Left renal cortex interstitium (tissue), 4 donors: ENCODE measurements at places on chromosomes 3 and 15. TPM values are rescaled to one million over a fixed set of nuclear protein-coding genes. Genes with fewer than 3 reads are reported as not detected.

DNA sequence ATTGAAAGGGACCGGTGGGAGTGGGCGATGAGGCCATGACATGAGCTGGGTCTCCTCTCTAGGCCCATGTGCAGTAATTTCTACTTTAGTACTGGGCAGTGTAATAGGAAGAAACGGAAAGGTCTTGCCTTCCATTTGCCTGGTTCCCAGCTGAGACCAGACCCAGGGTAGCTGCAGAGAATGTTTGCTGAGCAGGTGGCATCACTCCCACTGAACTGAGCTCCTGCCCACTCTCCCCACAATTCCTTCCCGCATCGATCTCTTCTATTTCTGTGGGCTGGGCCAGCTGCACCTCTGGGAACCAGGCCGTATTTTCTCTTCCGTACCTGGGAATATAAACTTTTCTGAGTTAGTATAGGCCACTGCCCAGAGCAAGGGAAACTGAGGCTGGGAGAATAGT lies 15.8 kb downstream of the ESYT3 start:
- no peak for DNase-seq

GRCh38 chr3:70517124-70517890 lies 204.9 kb upstream of the MDFIC2 start:
- no peak for DNase-seq

CFAP20DC gene
- 3.9 TPM for polyA plus RNA-seq

USP13 gene
- polyA plus RNA-seq, result 14.2 TPM

DNA sequence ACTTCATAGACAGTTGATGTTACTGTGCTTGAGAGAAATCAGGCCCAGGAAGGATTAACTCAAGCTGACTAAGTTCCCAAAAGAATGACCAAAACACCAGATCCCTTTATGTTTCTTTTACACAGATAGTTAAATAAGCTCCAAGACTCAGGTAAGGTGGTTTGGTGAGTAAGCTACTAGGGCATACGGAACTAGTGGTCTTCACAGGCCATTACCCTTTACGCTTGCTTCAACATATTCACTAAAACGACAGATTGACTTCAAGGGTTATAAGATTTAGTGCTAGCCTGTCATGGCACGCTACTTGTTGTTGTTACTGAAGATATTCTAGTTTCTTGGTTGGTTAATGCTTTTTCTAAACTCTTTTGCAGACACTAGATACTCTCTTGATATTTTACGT lies 369.3 kb downstream of the LPP start:
- DNase-seq, result no peak

TM6SF1 gene
- 1.5 TPM for polyA plus RNA-seq

DNA sequence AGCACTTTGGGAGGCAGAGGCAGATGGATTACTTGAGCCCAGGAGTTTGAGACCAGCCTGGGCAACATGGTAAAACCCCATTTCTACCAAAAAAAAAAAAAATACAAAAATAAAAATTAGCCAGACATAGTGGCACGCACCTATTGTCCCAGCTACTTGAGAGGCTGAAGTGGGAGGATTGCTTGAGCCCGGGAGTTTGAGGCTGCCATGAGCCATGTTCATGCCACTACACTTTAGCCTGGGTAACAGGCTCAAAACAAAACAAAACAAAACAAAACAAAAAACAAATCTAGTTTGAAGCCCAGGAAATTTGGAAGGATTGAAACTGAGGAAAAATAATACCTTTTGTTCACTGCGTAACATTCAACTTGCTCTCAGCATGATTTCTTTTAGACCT lies 16.6 kb downstream of the TMOD3 start:
- no peak for DNase-seq

PAQR5 gene
- 33.1 TPM for polyA plus RNA-seq

DNA sequence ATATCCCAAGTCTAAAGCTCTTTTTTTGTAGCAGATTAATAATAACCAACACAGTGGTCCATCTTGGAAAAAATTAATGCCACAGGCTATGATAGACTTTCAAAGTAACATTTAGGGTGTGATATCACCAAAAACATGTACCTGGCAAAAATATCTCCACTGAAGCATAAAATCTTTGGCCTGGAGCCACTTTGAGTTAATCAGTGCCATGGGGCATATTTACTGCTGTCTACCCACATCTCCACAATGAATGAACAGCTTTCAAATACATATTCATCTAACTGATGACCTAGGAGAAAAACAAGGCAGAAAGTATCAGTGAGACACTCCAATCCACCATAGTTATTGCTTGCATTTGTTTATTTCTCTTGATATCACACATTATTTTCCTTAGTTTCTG lies 296.0 kb upstream of the MDFIC2 start:
- no peak for DNase-seq

DNA sequence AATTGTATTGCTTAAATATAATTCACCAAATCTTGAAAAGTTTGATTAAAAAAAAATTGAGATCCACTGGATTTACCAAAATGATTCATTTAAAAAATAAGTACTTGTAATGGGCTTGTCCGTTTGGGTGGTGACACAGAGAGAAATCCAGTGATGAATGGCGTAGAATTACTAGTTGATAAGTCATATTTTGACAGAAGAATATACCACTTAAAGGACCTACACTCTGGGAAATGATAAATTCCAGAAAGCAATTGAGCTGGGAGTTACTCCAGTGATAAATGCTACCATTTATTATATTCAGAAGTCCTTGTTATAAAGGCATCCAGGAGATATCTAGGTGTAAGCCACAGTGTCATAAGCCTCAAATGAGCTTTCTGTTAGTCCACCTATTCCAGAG lies 141.8 kb upstream of the CFAP20DC start:
- DNase-seq, result no peak

DNA sequence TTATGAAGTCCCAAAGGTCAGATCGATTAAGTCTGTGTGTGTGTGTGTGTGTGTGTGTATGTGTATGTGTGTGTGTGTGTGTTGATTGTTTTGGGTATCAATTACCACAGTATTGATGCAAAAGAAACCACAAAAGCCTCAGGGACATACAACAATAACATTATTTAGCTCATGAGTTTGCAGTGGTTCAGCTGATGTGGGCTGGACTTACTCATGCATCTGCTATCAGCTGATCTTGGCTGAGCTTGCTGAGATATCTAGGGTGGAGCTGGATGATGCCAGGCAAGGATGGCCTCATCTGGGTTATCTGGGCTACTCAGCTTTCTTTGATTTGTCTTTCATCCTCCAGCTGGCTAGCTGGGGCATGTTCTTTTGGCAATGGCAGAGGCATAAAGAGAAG lies 82.4 kb upstream of the PRR23C start:
- DNase-seq, result no peak

DNA sequence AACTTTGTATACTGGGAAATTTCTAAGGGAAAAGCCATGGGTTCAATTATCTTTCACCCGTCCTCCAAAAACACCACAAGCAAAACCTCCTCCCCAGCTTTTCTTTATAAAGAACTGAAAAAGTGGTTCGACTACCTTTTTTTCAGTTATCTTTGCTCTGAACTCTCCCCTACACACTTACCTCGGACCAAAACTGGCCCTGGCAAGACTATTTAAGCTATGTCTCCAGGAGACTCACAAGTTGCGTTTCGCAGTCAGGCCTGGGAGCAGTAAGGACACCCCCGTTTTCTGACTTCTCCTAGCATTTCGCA lies 645 bp downstream of the COPS2 start:
- DNase-seq, result no peak

GRCh38 chr3:138459619-138460535 lies 25.5 kb downstream of the ESYT3 start:
- no peak for DNase-seq
